ENCODE measurements at places on chromosomes 11 and 22. TPM values are rescaled to one million over a fixed set of nuclear protein-coding genes. Genes with fewer than 3 reads are reported as not detected.

The SOX10 gene
- total RNA-seq: not detected

The KCNJ11 gene
- 0.64 TPM for total RNA-seq

DNA sequence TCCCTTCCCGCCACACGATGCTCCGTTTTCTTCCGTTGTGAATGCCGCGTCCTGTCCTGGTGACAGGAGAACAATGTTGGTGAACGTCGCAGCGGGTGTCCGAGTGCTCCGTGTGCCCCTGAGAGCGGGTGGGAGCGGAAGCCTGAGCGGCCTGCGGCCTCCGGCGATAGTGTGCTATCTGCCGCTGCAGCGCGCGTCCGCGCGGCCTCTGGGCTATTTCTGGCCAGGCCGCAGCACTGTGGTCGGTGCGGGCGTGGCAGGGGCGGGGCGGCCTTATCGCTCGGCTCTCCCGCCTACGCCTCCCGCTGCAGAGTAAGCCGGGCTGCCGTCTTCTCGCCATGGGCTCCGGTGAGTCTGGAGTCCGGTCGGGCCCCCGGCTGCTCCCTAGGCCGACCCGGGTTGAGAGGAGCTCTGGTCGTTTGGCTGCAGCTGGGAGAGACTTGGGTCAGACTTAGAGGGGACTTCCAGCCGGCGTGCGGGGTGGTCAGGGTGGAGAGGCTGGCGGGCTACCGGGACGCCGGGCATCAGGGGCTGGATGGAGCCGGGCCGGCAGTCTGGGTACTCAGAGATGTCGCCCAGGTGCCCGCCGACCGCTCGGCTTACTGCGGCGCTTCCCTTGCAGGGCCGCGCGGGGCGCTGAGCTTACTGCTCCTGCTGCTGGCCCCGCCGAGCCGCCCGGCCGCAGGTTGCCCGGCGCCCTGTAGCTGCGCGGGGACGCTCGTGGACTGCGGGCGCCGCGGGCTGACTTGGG, at the start of gene GP1BB:
Gene GP1BB, plus strand, starts transcription at position 308 of the 751 bp plus-strand sequence. Its CDS starts 31 bp downstream, at position 339.
- H3K36me3 ChIP-seq: no peaks in the 10 kb centered on the region
- H3K4me3 ChIP-seq: peak within 1 kb of the TSS; percentile 27

DNA sequence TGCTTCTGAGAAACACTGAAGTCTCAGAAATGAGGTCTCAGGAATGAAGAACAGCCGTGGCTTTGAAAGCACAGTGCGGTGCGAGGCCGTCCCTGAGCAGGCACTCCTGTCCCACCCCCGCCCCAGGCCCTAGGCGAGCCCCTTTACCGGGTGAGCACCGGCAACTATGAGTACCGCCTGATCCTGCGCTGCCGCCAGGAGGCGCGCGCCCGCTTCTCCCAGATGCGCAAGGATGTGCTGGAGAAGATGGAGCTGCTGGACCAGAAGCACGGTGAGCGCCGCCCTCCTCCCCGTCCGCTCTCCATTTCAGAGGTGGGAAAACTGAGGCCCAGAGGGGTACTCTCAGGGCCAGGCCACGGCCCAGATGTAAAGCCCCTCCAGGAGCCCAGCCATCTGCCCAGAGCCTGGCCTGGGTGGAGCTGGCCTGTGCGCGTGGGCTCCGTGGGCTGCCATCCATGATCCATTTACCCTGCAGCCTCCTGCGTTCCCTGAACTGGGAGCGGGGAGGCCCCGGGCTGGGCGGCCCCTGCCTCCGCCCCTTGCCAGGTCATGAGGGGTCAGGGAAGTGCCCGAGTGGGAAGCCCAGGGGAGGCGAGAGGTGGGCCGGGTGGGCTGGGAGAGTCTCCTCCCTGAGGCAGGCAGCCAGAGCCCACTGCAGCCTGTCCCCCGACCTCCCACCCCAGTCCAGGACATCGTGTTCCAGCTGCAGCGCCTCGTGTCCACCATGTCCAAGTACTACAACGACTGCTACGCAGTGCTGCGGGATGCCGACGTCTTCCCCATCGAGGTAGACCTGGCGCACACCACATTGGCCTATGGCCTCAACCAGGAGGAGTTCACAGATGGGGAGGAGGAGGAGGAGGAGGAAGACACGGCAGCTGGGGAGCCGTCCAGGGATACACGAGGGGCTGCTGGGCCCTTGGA, 9.5 kb downstream of the SLC16A8 start:
- H3K27ac ChIP-seq: no peak overlapping the region
- DNase-seq: no peak
- no peak overlapping the region for H3K4me3 ChIP-seq
- H3K4me1 ChIP-seq: no peaks in the 10 kb centered on the region
- H3K36me3 ChIP-seq: no peaks in the 10 kb centered on the region
- H3K27me3 ChIP-seq: peaks cover 1% of the 10 kb centered on the region

GRCh38 chr11:104997288-104997687, 25.7 kb downstream of the CASP5 start:
- H3K4me1 ChIP-seq: peaks cover 21% of the 10 kb centered on the region
- DNase-seq: no peak
- H3K27me3 ChIP-seq: no peaks in the 10 kb centered on the region

- no peak for DNase-seq
- no peaks in the 10 kb centered on the region for H3K36me3 ChIP-seq
- no peak overlapping the region for H3K27ac ChIP-seq
These were observed 2.5 kb upstream of the RCOR2 start for GRCh38 chr11:63919267-63920125.

GRCh38 chr22:48943567-48944432, 883.9 kb downstream of the BRD1 start:
- no peak overlapping the region for H3K27ac ChIP-seq
- H3K36me3 ChIP-seq: no peaks in the 10 kb centered on the region
- no peaks in the 10 kb centered on the region for H3K27me3 ChIP-seq
- no peaks in the 10 kb centered on the region for H3K4me1 ChIP-seq

DNA sequence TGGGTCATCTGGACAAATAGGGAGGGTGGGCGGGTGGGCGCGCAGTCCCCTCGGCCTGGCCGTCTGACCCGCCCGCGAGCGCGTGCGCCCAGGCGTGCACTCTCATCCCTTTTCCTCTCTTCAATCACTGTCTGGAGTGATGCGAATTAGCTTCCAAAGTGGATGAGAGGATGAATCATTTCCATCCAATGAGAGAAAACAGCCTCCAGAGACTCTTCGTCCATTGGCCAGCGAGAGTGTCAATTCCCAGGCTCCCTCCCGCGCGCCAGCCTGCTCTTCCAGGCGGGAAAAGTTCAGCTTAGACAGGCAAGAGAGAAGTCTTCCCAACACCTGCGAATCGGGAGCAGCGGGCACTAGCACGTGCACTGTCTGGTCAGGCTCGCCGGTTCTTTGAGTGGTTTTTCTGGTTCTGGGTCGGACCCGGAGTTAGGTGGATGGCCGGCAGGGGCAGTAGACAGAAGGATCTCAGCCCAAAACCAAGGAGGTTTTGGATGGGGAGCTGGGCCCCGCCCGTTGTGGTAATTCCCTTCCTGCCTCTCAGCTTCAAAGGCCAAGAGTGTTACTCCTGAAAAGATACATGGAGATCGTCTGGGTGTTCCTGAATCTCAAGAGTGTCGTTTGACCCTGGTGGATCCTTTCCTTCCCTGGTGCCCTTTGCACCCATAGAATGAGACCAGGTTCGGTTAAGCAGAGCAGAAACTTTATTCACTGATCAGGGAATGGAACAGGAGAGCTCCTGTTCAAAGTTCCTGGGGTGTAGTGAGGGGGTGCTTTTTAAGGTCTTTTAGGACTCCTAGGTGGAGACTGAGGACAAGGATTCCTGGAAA, 33.4 kb upstream of the GLYATL1 start:
- peaks cover 64% of the 10 kb centered on the region for H3K27me3 ChIP-seq
- H3K4me1 ChIP-seq: no peaks in the 10 kb centered on the region
- no peaks in the 10 kb centered on the region for H3K36me3 ChIP-seq
- H3K27ac ChIP-seq: no peak overlapping the region
- H3K4me3 ChIP-seq: no peak overlapping the region

GRCh38 chr11:765025-765801, 12.1 kb downstream of the GATD1 start:
- H3K27ac ChIP-seq: no peak overlapping the region
- peaks cover 25% of the 10 kb centered on the region for H3K36me3 ChIP-seq
- H3K4me3 ChIP-seq: no peak overlapping the region
- DNase-seq: peak; percentile 69

All from activated CD4-positive, alpha-beta T cell treated with anti-CD3 and anti-CD28 coated beads, Interleukin-2, amount 10 ng/mL, durations not matched to agents 7 days and 5 days (primary cell).